ENCODE measurements at places on chromosomes 4 and X.
A peak's percentile ranks its signal among the peaks of the same experiment; 100 is the strongest.

DNA sequence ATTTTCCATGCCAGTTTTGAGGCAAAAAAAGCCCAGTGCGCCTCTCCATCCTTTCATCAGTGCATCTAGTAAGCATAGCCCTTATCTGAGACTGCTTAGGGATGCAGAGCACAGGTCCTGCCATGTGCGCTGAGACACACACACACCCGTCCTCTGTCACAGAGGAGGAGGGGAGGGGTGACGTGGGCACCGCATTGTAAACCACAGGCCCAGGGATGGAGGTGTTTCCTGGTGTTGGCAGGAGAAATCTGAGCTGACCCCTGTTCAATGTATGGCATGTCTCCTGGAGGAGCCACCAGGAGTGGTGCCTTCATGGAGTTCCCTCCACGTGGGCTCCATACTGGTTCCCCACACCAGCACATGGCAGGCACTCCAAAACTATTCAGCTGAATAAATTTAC lies 65.8 kb upstream of the HELT start:
- DNase-seq: no peak

GRCh38 chrX:40628506-40628905 lies 5.3 kb downstream of the MPC1L start:
- no peak for DNase-seq

DNA sequence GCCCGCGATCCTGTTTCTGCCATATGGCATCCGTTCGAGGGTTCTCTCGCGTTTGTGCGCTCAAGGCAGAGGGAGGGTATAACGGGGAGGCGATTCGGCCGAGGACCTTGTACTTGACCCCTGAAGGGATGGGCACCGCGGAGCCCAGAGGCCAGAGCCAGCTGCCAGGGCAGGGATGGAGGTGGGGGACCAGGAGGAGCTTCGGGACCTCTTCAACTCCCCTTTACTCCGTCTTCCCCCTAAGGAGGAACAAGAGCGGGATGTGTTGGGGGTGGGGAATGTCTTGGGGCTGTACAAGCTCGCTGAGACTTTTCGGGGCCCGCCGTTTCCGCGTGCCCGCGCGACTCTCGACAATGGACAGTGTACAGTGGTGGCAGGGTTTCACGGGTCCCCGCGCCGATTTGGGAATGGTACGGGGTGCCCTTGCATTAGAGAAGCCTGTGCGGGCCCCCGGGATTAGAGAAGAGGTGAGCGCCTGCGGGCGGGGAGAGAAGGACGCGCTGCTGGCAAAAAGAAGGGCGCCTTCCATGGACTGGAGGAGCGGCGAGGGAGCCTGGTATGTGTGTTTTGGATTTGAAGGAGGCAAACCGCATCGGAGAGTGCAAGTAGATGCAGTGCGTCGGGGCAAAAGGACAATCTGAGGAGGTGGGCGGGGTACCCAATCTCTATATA lies 760 bp downstream of the UGT8 start:
- DNase-seq: peak; percentile 31

GRCh38 chr4:6395466-6396228 lies 76.8 kb downstream of the PPP2R2C start:
- no peak for DNase-seq

DNA sequence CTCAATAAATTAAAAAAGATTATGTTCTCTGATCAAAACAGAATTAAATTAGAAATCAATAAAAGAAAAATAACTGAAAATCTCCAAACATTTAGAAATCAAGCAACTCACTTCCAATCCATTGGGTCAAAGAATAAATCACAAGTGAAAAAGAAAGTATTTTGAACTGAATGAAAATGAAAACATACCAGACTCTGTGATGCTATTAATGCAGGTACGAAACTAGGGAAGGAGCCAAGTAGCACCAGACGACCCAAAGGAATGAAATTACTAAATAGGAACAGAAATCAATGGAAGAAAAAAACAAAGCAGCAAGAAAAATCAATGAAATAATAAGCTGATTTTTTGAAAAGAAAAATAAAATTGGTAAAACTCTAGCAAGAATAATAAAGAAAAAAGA lies 15.4 kb downstream of the CCDC110 start:
- no peak for DNase-seq

- DNase-seq: no peak
These were observed 24.4 kb upstream of the SH3KBP1 start for GRCh38 chrX:19911784-19912183.

DNA sequence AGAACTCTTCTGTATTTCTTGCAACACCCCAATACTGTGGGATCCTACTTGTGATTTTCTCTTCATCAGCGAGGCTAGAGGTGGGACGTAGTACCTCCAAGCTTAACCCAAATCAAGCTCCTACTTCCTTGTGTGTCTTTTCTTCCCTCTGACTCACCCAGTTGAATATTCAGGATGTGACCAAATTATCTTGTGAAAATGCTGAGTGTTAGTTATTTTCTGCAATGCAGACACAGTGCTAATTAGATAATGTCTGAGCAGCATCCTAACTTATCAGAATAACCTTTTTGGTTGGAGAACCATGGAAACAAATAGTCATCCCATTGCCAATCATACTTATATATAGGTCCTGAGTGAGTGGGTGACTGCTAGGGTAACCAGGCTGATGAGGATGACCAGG lies 2.4 kb downstream of the MEPE start:
- DNase-seq: no peak

DNA sequence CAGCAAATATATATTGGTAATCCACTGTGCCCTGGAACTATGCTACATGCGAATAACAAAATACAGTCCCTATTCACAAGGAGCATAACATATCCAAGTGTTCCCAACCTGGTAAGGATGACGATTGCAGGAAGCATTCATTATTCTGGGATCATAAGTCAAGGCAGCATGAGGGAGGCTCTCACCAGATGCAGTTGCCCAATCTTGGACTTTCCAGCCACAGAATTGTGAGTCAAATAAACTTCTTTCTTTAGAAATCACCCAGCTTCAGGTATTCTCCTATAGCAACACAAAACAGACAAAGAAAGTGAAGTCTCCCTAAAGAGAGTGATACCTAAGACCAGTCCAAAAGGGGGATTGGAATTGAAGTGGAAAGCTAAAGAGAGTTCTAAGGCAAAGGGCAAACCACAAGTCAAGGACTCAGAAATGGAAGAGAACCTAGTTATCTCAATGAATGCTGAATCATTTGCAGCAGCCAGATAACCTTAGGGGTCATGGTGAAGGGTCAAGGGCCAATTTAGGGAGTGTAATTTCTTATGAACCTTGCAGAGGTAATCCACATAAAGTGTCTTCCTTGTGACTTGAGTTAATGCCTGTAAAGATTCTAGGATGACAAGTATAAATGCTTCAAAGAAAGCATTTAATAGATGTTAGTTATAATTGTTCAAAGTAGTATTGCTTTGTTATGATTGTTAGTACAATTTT lies 103.1 kb upstream of the PCDH7 start:
- DNase-seq: no peak

DNA sequence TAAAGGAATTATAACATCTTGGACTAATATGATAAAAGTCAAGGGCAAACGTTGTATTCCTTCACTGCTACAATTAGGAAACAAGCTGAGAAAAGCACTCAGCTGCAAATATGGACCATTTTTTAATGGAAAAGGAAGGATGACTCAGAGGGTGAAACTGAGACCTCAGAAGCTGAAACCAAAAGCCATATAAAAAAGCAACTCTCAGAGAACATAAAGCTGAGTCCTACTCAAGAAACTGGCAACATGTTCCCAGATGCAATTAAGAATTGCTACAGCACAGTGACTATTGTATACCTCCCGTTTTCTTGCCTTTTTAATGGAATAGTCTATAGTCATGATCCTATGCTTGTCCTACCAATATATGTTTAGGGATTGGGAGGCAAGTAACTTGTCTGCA lies 1106.4 kb upstream of the INTU start:
- DNase-seq: no peak

GRCh38 chr4:174358410-174358809 lies 74.7 kb downstream of the CEP44 start:
- no peak for DNase-seq

DNA sequence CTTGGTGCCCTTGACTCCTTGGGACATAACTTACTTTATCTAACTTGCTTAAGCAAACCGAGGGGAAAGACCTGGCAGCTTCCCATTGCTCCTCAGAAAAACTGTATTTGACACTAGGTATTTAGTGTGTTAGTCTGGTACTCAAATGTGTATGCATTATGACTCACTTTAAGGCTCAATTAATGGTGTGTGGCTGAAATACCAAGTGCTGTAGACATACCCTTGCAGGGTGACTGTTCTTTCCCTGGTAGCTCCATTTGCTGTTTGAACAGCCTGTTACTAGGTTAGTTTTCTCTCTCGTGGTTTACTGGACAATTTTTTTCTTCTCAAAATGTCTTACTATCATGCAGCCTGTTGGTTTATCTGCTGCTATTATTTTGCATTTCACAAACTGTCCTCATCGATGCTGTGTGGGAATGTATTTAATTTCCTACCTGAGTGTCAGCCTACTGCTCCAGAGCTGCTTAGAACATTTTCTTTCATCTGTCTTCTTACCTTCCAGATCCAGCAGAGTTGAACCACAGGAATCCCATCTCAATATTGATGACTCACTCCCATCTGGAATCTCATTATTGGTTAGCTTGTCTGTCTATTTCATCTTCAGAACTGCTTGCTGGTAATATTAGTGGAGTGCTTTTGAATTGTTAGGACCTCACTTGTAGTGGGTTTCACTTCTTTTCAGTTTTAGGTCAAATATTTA lies 158.0 kb upstream of the FAT1 start:
- DNase-seq: no peak

GRCh38 chr4:148034813-148035212 lies 302.9 kb downstream of the ARHGAP10 start:
- DNase-seq: no peak

DNA sequence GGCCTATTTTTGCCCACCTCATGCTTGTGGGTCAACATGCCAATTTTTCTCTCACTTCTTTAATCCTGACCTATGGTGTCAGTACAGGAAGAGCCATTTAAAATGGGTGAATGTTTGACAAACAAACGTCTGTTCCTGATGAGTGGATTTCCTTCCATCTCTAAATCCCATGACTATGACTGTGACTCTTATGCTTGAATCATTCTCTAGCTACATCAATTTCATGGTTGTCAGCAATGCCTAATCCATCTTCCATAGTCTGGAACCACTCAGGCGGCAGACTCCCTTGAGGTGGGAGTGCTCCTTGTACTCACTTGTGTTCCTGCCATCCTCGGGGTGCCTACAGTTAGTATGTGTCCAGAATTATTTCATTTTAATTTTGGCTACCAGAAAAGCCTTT lies 194.9 kb upstream of the RPS6KA3 start:
- DNase-seq: no peak

DNA sequence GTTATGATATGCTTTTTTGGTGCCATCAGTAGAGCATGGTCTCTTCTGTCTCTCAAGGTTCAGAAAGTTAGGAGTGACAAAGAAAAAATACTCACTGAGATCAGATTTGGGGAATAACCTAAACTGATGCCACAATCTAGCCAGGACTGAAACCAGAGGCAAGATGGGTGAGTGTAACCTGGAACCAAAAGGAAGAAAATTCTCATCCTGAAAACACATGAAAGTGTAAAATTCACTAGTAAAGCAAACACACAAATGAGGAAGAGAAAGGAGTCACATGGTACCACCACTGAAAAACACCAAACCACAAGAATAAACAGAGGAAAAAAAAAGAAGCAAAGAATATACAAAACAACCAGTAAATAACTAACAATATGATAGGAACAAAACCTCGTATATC lies 96.4 kb downstream of the ANXA10 start:
- DNase-seq: no peak

- DNase-seq: no peak
These were observed 51.2 kb downstream of the DCX start for GRCh38 chrX:111360839-111361238.

DNA sequence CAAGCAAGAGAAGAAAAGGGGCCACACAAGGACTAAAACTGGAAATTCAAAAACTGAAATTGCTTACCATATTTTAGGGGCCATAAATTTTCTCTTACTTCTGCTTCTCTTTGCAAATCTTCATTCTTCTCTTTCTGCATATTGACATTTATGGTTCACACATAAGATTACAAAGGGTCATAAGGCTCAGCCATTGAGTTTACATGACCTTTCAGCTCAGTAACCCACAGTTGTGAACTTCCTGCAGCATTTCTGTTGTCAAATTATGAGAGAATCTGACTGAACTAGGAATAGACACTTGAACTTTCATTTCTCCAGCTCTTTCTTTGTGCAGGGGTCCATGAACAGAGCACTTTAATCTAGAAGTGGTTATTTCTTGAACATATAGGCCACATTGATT lies 434.8 kb upstream of the CT83 start:
- no peak for DNase-seq

DNA sequence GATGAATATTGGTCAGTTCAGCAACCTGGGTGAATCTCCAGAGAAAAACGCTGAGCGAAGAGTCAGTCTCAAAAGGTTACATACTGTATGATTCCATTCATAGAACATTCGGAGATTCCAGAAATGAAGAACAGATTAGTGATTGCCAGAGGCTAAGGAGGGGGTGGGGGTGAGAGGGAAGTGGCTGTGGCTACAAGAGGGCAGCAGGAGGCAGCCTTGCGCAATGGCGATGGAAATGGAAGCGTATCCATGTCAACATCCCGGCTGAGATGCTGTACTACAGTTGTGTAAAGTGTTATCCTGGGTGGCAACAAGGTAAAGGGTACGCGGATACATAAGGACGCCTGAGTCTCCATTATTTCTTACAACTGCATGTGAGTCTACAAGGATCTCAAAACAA lies 18.0 kb downstream of the LYAR start:
- no peak for DNase-seq

GRCh38 chrX:24676403-24677024 lies 17.2 kb upstream of the POLA1 start:
- DNase-seq: peak; percentile 27

- no peak for DNase-seq
These were observed 200.5 kb downstream of the INPP4B start for GRCh38 chr4:142645475-142646108.

GRCh38 chr4:183403961-183404360 lies 40.5 kb upstream of the CDKN2AIP start:
- DNase-seq: no peak

DNA sequence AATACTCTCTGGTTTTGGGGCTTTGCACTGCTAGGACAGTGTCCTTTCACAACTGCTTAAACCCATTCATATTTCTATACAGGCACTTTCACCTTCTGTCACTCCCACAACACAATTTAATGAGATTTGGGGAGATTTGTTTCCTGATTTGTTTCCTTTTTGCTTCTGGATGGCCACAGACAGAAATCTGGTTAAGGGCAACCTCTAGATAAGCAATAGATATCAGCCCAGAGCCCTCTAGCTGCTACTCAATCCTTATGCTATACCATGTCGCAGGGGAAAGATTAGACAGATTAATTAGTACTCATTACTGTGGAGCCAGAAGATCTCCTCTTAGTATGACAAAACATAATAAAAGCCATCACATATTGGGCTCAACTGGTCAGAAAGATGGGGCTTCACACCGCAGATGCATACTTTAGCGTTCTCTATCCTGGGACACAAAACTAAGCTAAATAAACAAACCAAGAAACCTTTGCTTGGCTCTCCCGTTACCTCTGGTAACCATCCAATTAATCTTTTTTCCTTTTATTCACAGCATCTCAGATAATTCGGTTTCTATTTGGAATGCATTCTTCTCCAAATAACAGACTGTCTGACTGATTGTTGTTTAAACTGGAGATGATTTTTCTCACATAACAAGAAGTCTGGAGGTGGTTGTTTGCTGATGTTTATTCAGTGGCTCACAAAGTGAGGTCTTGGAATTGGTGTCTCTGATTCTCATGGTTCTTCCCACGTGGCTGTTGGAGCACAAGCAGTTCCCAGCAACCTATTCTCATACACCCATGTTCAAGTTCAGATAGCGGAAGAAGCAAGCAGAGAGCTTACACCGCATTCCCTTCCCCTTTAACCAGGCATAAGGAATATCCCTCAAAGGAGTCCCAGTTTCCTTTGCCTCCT lies 41.0 kb upstream of the ZNF330 start:
- no peak for DNase-seq

- no peak for DNase-seq
These were observed 219.7 kb upstream of the FGF13 start for GRCh38 chrX:138931212-138931611.

All from iPS-NIHi11 (cell line).